Fibroblast of the conjunctiva (primary cell): ENCODE measurements at places on chromosomes 1 and 21.

DNA sequence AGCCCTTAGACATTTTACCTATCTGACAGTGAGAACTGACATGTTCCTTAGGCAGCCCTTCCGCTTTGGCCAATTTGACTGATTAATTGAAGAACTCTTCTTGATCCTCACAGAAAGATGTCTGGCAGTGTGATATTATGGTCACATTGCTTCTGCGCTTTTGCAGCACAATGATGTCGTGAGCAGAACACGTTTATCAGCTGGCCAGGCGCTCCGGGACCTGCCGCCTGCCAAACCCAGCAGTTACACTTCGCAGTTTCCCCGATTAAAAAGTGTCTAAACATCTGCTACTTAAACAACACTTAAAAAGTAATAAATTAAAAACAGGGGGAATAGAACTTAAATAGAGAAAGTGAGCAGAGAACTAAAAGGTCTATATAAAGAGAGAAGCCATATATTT, 103.5 kb upstream of the ETS2 start:
- no peak for DNase-seq

DNA sequence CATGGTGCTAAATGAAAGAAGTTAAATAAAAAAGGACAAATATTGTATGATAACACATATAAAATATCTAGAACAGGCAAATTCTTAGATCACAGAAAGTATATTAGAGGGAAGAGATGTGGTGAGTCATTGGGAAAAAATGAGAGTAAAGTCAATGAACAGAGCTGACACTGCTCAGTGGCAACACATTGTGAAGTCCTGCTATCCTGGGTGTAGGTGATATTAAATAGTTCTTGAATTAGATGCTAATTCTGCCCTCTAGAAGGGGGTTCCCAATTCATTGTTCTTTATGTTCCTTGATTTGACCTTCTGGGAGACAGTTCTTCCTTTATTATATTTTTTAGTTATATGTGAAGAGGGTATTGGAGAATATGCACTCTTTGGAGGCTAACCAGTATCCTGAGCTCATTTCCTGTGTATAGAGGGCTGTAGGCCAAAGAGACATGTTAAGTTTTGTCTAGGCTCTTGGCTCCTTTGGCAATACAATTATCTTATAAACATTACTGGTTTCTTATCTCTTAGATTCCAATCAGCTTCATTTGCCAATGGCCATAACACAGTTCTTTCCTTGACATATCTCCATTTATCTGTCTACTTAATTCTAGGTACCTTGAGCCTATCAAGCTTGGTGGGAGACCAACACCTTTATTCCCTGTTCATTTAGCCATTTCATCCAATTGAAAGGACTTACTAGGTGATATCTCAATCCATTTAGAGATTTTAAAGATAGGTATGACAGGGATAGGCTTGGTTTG, 6.6 kb upstream of the SLC35A3 start:
- no peak for DNase-seq

GRCh38 chr1:109636201-109636952, 16.7 kb downstream of the AMPD2 start:
- DNase-seq, result no peak

- DNase-seq, result no peak
Measured at GRCh38 chr1:185936641-185937040, 202.4 kb downstream of the HMCN1 start.

DNA sequence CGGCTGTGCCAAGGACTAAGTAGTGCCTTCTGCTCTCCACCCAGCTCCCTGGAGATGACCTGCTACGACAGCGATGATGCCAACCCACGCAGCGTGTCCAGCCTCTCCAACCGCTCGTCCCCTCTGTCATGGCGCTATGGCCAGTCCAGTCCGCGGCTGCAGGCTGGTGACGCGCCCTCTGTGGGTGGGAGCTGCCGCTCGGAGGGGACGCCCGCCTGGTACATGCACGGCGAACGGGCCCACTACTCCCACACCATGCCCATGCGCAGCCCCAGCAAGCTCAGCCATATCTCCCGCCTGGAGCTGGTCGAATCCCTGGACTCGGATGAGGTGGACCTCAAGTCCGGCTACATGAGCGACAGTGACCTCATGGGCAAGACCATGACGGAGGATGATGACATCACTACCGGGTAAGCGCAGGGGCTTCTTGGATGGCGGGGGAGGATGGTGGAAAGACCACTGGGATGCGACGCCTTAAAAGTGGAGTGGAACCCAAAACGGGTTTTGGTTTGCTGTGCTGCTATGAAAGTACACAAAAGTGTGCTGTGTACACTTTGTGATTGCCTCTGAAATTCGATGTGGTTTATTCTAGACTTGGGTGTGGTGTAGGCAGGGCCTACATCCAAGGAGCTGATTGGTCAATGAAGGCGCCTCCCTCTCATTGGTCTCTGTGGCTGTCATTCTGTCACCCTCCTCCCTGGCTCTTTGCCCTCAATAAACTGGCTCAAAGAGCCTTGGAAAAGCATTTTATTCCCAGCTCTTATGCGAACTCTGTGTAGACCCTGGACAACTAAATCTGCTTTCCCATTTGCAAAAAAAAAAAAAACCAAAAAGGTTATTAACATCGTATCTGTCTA, 110.4 kb upstream of the IPO9 start:
- DNase-seq, result no peak
